Glomerular endothelial cell (primary cell): ENCODE measurements at places on chromosomes 7 and 10. TPM values are rescaled to one million over a fixed set of nuclear protein-coding genes. Genes with fewer than 3 reads are reported as not detected.

The RBM20 gene
- 0.29 and 0.68 TPM in 2 replicates for total RNA-seq

The SCIN gene
- 0.35 and 0.58 TPM in 2 replicates for total RNA-seq

GRCh38 chr7:155298288-155298833 lies 683 bp downstream of the INSIG1 start:
- DNase-seq = no peak

The GJC3 gene
- total RNA-seq = 0.99 TPM in 1 of 2 replicates, not detected in the other

DNA sequence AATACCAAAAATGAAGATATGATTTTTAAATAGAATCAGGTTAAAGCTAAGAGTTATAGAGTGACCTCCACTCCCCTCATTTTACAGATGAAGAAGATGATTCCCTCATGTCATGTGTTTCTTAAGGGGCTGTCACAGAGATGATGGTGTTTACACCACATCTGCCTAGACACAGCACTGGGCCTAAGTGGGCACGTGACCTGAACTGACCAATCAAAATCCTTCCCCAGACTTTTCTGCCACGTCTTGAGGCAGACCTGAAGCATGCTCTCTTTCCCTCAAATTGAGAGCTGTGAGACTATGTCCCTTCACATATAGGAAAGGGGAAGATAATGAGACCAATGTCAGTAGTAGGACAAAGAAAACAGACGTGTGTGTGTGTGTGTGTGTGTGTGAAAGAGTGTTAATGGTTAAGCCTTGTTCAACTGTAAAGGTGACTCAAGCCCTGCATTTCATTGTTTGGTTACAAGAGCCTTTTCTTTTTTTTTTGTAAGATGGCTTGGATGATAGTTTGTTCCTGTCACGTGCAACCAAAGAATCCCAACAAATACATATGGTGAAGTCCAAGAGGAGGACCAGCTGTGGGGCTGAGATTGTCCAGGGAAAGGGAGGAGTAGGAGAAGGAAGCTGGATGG lies 172.8 kb upstream of the AOAH start:
- DNase-seq = no peak

GRCh38 chr10:13724484-13724883 lies 137.7 kb downstream of the PRPF18 start:
- no peak for DNase-seq

DNA sequence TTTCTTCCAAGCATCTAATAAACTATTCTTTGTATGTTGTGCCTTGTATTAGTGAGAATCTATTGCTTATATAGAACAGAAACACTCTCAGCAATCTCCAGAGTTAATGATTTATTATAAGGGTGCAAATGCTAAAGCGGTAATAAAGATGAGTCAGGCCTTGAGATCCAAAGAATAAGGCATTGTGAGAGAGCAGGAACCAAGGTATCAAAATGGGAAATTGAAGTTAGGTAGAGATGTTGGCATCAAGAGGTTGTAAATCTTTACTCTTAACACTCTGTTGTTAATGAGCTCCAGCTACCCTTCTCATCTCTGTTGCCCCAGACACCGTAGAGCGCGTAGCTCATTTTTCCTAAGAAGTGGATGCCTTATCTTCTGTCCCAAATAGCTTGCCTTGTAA lies 375.2 kb downstream of the ARL4A start:
- DNase-seq = no peak

The ARHGEF5 gene
- 1.6 and 2.9 TPM in 2 replicates for total RNA-seq

DNA sequence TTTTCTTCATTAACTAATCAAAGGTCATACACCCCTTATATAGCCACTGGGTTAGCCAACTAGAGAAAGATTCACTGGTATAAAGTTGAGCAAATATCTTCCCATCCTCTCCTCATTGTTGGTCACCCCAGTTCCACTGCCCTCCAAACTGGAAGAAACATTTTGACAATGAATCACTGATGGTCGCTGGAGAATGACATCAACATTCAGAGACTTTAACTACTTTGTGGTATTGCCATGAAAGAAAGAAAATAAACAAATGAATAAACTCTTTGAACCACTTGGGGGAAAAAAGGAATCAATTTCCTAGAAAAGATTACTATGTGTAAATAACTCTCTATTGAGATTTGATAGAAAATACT lies 23.4 kb downstream of the HYCC1 start:
- no peak for DNase-seq

DNA sequence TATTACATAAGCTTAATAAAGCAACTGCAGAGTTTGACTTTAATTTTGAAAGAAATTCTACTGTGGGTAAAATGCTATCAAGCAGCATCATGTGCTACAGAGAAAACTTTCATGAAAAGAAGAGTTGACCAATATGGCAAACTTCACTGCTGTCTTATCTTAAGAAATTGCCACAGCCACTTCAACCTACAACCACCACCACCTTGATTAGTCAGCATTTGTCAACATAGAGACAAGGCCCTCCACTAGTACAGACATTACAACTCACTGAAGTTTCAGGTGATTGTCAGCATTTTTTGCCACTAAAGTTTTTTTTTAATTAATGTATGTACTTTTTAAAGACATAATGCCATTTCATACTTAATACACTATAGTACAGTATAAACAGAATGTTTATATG lies 350.3 kb downstream of the HPSE2 start:
- no peak for DNase-seq

DNA sequence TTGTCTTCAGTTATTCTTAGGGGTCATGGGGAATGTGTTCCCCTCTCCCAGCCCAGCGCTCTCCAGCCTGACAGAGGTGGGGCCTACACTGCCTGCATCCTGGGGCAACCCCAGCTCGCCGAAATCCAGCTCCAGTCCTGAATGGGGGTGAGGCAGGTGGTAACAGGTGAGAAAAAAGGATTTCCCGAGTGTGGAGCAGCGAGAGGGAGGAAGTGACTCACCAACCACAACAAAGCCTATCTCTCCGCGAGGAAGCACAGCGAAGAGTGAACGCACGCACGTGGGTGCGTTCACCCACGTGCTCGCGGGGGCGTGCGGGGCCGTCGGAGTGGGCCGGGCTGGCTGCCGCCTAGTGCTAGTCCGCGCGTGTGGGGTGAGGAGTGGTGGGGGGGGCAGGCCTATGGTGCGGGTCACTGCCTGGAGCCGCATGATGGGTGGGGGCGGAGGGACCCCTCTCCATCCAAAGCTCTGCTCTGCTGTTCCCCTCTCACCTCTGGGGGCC lies 855 bp upstream of the PALD1 start:
- DNase-seq = no peak

The BZW2 gene
- 98.5 and 115 TPM in 2 replicates for total RNA-seq

- DNase-seq = no peak
These were observed 73.8 kb downstream of the SHOC2 start for GRCh38 chr10:110993024-110993693.

DNA sequence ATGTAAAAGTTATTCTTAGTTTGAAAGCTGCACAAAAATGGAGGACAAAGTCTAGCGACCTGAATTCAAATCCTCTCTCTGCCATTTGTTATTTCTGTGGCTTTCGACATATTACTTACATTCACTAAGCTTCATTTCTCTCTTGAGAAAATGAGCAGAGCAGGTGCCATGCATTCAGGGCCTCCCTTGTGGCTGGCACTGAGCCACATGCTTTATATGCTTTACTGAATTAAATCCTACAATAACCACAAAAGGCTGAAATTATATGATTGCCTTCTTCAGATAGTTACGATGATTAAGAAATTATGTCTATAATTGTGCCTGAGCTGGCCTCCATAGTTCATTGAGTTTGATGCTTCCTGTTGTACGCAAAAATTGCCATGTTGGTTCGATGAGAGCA lies 98.7 kb downstream of the NPSR1 start:
- DNase-seq = no peak

- peak; percentile 18 for DNase-seq
These were observed 32.7 kb downstream of the VWA2 start for GRCh38 chr10:114271779-114272167.

DNA sequence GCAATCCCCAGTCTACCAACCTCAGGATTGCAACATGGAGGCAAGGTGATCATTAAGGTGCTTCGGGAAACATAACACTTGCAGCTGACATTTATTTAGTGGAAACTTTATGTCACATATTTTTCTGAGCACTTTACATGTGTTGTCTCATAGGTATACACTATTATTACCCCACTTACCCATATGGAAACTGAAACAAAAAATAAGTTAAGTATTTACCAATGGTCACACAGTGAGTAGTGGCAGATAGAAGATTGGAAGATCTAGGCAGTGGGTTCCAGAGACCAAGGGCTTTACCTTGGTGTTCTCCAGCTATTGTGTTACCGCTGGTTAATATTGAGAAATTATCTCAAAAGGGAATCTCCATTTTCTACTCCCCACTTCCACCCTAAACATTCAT lies 1279.1 kb upstream of the SORCS1 start:
- DNase-seq = no peak

The GARIN1A gene
- 0.05 and 0.64 TPM in 2 replicates for total RNA-seq

The PTPRZ1 gene
- not detected in 2 replicates for total RNA-seq

DNA sequence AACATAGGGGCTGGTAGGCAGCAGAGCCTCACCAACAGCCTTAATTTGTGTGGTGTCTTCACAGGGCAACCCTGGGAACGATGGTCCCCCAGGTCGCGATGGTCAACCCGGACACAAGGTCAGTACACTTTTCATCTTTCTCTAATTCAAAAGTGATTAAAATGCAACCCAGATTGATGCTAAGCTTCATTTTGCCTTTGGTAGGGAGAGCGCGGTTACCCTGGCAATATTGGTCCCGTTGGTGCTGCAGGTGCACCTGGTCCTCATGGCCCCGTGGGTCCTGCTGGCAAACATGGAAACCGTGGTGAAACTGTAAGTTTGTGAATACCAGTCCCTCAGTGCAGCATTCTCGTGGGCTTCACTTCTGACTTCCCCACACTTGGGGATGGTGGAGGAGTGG lies 30.9 kb downstream of the COL1A2 start:
- DNase-seq = no peak

GRCh38 chr10:11930312-11930978 lies 107.3 kb downstream of the PROSER2 start:
- DNase-seq = no peak

DNA sequence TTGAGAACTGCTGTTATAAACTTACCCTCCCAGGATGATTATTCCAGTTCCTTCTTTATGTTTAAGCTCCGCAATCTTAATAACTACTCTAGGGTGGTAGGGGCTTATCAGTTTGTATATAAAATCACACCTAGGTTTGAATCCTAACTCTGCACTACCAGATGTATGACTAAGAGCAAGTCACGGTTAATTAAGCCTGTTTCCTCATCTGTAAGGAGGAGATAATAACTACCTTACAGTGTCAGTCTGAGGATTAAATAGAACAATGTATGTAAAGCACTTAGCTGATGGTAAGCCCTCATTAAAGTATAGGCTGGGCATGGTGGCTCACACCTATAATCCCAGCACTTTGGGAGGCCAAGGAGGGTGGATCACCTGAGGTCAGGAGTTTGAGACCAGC lies 9.2 kb downstream of the DNA2 start:
- no peak for DNase-seq

DNA sequence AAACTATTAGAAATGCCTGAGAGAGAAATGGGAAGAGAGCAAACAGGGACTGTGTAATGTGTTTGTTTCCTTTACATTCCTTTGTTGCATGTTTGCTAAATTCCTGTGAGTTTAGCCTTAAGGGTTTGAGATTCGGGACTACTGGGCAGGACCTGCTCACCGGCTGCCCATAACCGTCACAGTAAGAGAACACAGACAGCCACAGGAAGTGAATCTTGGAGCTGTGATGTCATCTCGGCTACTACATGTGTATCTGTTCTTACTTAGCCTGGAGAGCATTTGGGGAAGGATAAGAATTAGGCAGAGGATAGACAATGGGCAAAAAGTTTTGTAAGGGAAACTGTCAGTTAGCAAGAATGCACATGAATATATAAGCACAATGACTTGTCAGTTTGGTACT lies 485.1 kb upstream of the KLF6 start:
- DNase-seq = peak; percentile 37

- peak; percentile 34 for DNase-seq
These were observed 17.0 kb downstream of the TMEM236 start for GRCh38 chr10:17768957-17769356.

The C10orf53 gene
- total RNA-seq = not detected in 2 replicates
